ENCODE measurements at places on chromosomes 3 and 15. TPM values are rescaled to one million over a fixed set of nuclear protein-coding genes. Genes with fewer than 3 reads are reported as not detected.

The GOLGA6L7 gene
- total RNA-seq = not detected

The NOX5 gene
- total RNA-seq = not detected

The SLC2A2 gene
- not detected for total RNA-seq

The GPR15 gene
- 111 TPM for total RNA-seq

The IGF2BP2 gene
- total RNA-seq = 0.13 TPM

The TM4SF1 gene
- not detected for total RNA-seq

The PARP9 gene
- total RNA-seq = 157 TPM

The PRICKLE2 gene
- total RNA-seq = not detected

The PIK3CB gene
- total RNA-seq = 13.5 TPM
